NCI-H1417 treated with DMSO at 0.1 percent for 48 hours (cell line): ENCODE measurements at places on chromosomes 2 and 18.

- DNase-seq: no peak
Observed at GRCh38 chr2:41880561-41881243, 167.1 kb upstream of the PKDCC start.

DNA sequence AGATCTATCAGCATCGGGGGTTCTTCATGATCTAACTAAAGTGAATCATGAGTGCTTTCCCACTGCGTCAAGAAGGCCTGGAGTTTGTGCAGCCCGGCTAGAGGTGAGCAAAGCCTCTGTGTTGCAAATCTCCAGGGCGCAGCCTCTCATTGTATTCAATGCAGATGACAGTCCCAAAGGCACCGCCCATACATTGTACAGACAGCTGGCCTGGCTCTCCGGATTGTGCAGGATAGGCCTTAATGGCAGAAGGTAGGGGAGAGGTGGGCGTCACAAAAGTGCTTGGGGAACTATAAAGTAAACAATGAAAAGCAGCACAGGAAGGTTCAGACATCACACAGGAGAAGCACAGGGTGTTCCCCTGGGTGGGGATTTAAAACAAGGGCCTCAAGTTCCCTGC, 907 bp upstream of the GYPC start:
- DNase-seq: no peak

DNA sequence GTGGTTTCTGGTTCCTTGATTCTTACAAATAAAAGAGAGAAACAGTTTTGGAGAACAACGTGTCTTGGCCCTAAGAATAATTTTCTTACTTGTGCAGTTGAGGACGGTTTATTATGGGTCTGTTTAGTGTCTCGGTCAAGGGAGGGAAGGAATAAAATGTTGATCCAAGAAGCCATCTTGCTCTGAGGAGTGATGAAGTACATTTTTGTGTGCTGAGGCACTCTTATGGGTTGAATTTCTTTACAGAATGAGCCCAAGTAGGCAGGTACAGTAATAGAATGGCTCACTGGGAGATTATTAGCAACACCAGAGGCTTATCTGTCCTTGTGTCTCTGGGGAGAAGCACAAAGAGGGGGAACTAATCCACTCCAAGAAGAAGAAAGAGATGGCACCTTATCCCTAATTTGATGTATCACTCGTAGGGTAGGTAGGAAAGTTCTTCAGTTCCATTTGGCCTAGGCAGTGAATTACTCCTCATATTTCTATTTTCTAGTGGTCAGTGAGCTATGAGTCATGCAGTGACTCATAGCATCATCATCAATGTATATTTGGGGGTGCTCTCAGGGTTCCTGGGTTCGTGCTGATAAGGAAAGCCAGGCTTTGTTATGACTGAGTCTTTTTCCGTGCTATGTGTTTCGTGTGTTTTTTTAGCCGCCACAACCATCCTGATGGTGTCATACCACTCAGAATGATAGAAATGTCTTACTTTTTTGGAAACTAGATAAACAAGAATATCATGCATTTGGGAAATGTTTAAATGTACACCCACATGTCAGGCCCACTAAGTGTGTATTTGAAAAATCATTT, 250.1 kb upstream of the CTAGE1 start:
- no peak for DNase-seq

- no peak for DNase-seq
Observed at GRCh38 chr2:179817181-179817841, 44.1 kb downstream of the ZNF385B start.

DNA sequence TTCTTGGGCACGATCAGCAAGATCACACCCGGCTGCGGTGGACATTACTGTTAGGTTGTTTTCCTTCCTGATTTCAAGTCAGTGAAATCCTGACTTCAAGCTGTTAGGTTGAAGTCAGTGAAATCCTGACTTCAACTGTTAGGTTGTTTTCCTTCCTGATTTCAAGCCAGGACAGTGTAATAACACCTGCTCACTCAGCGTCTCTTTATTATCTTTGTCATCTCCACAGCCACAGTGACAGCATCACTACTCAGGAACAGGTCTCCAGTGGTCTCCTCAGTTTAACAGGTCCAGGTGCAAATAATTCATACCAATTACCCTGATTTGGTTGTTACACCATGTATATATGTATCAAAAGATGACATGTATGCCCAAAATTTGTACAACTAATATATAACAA, 208.1 kb upstream of the REG3G start:
- no peak for DNase-seq

GRCh38 chr18:29594493-29594892, 1417.6 kb upstream of the CDH2 start:
- no peak for DNase-seq
